Stimulated activated CD4-positive, alpha-beta T cell treated with anti-CD3 and anti-CD28 coated beads, Interleukin-15, amount 100 ng/mL, for 1 hour (primary cell): ENCODE measurements at places on chromosomes 2 and 18.

DNA sequence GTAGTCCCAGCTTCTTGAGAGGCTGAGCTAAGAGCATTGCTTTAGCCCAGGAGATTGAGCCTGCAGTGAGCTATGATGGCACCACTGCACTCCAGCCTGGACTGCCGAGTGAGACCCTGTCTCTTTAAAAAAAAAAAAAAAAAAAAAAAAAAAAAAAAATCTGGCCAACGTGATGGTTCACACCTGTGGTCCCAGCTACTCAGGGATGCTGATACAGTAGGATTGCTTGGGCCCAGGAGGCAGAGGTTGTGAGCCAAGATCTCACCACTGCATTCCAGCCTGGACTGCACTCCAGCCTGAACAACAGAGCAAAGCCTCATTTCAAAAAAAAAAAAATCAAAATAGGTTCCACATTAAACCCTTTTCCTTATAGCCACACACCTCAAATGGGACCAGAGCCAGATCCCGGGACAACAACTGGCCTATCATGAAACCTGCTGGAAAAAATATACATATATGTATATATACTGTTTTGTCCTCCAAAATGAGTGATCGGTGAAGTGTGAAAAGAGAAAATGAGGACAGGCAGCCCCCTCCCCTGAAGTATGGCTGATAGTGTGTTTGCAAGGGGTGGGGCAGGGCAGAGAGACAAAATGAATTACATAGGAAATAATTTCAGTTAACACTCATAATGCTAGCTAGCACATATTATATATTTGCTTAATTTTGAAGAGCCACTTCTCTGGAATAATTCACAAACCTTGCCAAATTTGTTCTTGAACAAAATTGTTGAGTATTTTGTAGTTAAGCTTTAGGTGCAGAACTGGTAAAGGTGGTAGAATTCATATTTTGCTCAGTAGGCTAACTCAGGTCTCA, 22.9 kb downstream of the MAPRE2 start:
- DNase-seq, result no peak

DNA sequence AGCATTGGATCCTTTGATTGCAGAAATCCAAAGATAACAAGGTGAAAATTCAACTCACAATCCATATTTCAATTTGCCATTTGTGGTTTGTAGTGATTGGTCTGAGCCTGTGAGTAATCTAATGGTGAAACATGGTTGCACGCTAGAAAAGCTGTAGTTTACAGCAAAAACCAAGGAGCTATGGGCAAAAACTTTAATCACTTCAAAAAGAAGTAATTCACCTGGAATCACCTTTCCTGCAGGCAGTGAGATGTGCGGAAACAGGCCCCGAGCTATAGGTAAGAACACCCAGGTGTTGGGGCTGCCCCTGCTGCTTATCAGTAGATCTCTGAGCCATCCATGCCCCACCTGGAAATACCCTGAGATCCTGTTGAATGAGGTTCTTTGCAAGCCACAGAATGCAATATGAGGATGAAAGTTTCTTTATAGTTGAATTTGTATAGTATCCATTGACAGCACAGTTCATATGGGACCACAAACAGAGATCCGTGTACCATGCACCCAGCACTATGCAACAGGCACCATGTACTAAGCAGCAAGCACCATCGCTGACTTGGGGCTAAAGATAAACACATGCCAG, 208.2 kb downstream of the SPP2 start:
- DNase-seq, result no peak

DNA sequence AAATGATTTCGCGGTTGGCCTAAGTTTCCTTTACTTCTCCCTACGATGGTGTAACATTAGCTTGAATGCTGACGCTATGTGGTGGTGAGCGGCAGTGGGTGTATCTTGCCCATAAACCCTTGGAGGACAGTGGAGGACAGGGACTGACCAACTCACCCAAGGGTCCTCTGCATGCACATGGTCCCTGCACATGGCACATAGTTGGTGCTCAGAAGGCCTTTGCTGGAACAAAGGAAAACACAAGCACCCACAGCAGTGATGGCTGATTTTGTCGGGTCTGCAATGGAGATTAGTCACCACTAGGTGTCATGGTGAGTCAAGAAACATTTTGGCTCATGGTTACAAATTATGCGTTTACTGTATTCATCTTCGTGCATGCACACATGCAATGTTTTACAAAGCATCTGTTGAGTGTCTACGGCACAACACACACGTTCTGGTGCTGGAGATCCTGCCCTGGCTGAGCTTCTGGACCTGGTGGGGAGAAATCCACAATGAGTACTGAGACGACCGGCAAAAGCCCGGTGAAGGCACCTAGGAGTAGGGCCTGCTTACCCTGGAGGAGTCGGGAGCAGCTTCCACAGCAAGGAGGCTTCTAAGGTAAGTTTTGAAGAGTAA, 44.0 kb downstream of the PDCL3 start:
- no peak for DNase-seq

DNA sequence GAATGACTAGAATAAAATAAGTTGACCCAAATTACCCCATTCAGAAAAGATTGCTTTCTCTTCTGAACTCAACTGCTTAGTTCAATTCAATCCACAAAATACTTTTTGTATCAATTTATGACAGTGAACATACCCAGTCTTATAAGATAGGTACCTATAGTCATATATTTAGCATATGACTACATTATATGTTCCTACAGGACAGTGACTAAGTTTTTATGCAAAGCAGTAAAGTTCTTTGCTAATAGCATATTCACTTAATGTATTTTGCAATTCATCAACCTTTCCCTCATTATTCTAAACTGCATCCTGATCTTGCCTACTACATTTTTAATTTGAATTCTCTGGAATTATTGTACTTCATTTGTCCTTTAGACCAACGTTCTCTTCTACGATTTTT, 30.3 kb upstream of the C2orf15 start:
- no peak for DNase-seq

DNA sequence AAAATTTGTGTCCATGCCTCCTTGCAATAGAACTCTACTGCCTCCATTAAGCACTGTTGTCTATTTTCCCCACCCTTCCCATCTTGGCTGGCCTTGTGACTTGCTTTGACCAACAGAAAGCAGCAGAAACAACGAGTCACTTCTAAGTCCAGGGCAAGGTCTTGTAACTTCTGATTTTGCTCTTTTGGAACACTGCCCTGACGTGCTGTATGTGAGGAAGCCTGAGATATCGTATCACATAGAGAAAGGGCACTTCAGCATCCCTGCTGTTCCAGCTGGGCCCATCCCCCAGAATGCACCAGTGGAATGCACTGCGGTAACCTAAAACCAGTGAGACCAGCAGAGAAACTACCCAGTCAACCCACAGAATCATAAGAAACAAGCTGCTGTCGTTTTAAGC, 28.1 kb downstream of the NCKAP1 start:
- no peak for DNase-seq

- DNase-seq, result no peak
Observed at GRCh38 chr2:183195397-183195796, 71.2 kb downstream of the NUP35 start.

GRCh38 chr2:106570316-106570715, 83.2 kb downstream of the CD8B2 start:
- DNase-seq, result no peak

- DNase-seq, result no peak
Observed at GRCh38 chr2:122886479-122887145, 1131.2 kb downstream of the TSN start.

- DNase-seq, result no peak
Observed at GRCh38 chr18:22485808-22486244, 68.1 kb upstream of the CTAGE1 start.

GRCh38 chr2:152513681-152514080, 178.7 kb downstream of the FMNL2 start:
- no peak for DNase-seq

DNA sequence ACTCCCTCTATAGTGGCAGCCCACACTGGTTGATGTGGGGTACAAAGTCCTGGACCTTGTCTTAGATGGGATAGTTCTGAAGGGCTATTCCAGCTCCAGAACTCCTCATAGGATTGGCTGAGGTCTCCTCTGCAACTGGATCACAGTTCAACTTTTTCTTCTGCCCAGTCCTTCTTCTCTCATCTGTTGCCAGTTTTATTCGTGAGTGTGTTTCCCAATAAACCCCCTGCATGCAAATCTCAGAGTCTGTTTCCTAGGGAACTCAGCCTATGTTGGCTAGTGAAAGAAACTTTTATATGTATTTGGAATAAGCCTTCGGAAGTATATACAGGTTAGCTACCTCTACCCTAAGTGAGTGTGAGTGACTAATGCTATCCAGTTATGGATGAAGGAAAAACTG, 823.4 kb downstream of the SLC4A3 start:
- no peak for DNase-seq

DNA sequence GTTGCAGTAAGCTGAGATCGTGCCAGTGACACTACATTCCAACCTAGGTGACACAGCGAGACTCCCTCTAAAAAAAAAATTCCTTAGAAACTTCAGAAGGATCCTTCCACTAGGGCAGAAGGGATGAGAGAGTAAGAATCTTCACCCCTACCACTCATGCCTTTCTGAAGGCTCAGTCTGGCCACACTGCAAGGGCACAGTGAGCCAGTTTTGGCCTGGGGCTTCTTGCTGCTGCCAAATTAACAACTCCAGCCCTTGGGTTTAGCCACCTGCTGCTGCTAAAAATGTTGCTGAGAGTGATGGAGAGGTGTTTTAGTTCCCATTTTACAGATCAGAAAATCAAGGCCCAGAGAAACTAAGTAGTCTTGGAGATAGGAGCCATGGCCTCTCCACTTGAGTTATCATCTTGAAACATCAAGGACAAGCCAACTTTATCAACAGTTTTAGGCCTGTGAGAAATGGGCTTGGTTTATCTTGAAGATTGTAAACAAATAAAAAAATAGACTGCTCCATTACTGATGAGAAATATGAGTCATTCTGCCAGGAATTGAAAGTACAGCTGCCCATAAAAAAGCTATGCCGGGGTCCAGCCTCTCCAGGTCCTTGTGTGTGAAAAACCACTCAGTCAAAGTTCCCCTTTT, 31.9 kb upstream of the CASP8 start:
- DNase-seq, result no peak
